ENCODE measurements at places on chromosomes 16 and 17. TPM values are rescaled to one million over a fixed set of nuclear protein-coding genes. Genes with fewer than 3 reads are reported as not detected.

GRCh38 chr16:22677024-22677830 is 136.7 kb upstream of the HS3ST2 start:
- no peak for DNase-seq

GRCh38 chr17:30521766-30522165 is 44.6 kb downstream of the GOSR1 start:
- DNase-seq, result no peak

DNA sequence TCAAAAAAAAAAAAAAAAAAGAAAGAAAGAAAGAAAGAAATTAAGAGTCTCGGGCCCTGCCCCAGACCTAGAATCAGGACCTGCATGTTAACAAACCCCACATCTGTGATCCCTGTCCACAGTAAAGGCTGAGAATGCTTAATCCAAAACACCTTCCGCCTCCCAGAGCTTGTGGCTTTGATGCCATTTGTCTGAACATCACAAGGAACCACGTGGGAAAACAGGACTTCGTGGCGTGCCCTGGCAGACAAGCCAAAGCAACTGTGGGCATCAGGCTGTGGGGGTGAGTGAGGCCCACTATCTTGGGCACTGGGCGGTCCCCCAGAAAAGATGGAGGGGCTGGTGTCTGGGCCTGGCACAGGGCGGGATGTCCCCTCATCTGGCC is 173.4 kb upstream of the CIBAR2 start:
- no peak for DNase-seq

DNA sequence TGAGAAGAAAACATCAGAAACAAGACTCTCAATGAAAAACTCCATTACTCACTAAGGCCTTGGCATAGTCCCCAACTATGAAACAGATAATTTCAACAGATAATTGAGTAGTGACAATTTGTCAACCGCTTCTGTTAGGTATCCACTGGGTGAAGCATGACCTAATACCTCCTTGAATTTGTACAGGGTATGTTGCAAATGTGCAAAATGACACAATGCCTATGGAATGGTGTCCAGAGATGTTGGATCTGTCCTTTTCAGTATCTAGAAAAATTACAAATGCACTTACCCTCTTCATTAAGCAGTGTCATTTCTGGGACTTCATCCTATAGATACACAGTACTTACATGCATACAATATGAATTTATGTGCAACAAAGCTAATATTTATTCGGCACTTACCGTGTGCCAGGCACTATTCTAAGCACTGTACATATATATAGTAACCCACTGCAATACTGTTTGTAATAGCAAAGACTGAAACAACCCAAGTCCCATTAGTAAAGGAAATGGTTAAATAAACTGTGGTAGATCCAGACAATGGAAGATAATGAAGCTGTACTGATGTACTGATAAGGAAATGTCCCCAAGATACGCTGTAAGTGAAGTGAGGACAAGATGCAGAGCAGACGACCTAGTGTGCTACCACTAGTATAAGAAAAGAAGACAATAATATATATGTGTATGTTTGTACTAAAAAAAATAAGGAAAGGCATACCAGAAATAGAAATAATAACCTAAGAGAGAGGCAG is 21.4 kb upstream of the SLC6A4 start:
- no peak for DNase-seq

Gene GOT2
- polyA plus RNA-seq, result 168 TPM

Gene CPNE7
- 55.2 TPM for polyA plus RNA-seq

Gene SYNGR3
- 5.0 TPM for polyA plus RNA-seq

Gene CDT1
- polyA plus RNA-seq, result 17.0 TPM

Data from A549 (cell line).